ENCODE measurements at places on chromosomes 11 and 22.

GRCh38 chr22:44622147-44622427 is 79.9 kb upstream of the PRR5 start:
- DNase-seq, result no peak

GRCh38 chr11:7020183-7020917 is at the start of the genes NLRP14 and ZNF214:
Gene NLRP14, plus strand, starts transcription at chr11:7020479. Its CDS starts 18,108 bp downstream, at chr11:7038587.
Gene ZNF214, minus strand, starts transcription at chr11:7020346. Its CDS starts 17,511 bp downstream, at chr11:7002835.
- DNase-seq, result peak; percentile 96

GRCh38 chr11:75386942-75387630 is 12.2 kb upstream of the RPS3 start:
- no peak for DNase-seq

- no peak for DNase-seq
Observed at GRCh38 chr11:117941976-117942654, 12.9 kb upstream of the TMPRSS13 start.

DNA sequence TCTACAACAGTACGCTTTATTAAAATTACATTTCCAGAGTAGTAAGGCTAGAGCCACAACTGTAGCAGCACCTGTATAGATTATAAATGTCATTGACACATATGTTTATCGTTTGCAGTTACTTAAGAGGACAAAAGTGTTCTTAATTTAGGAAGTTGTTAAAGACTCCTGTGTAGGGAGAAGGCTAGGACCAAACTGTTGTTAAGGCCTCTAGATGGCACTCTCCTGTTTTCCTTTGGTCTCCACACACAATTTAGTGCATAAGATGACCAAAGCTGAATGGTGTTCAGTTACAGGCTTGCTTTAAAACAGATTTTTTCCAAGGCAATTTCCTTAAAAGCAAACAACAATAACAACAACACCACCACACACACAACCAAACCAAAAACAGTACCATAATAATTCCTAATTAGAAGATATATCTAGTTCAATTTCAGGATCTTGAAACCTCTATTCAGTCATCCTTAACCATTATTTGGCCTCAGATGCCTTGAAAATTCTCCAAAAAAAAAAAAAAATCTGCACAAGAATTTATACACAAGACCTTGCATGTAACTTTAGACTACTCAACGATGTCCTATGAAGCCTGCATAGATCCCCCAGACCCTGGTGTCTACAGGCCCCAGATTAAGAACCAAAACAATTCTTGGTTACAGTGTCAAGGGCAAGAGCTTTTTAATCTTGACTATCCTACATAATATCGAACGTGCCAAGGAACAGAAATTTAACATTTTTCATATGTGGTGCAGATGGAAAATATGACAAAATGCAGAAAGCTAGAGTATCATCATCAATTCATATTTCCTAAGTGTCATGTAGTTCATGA is 42.6 kb upstream of the APOA1 start:
- peak; percentile 33 for DNase-seq

- no peak for DNase-seq
Observed at GRCh38 chr11:108364159-108364558, 103.2 kb downstream of the C11orf65 start.

GRCh38 chr11:393219-394033 is 583 bp upstream of the PKP3 start:
- no peak for DNase-seq

- no peak for DNase-seq
Observed at GRCh38 chr11:60378354-60378753, at the start of gene MS4A7. Gene MS4A7, plus strand, starts transcription at chr11:60378532. Its CDS starts 4,610 bp downstream, at chr11:60383142.

DNA sequence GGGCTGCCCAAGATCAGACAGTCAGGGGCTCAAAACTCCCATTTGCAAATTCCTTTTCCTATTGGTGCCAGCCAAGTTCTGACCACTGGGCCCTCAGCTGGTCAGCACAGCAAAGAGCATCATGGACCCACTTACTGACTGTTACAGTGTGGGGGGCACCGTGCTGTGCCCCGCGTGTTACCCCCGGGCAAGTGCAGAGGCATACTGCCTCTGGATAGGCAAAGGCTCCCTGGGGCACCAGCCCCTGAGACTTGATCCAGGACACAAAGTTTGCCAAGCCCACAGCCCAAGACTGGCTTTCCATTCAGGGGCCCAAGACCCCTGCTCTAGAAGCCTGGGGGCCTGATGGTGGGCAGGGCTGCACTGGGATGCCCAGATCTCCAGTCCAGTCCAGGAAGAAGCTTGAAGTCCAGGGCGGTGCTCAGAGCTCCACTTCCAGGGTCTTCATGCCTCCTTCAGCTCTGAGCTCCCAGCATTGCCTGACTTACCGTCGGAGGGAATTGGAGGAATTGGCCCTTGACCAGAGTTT is 6.6 kb downstream of the LRRC32 start:
- no peak for DNase-seq

- DNase-seq, result peak; percentile 34
Observed at GRCh38 chr22:40898850-40899357, 37.0 kb upstream of the DNAJB7 start.

DNA sequence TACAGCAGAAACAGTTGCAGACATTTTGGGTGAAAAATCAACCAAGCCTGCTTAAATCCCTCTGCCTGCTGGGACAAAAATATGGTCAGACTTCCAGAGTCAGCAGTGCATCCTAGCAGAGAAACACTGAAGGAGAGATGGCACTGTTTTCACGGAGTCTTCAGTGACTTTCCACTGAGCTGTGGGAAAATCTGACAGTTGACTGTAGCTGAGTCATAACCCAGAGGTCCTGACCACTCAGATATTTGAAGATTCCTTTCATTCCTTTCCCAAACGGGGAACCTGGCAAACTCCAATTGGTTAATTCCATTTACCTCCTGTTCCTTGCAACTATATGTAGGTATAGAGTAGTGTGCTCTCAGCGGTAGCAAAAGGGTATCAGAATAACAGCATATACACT is 20.9 kb upstream of the UPB1 start:
- no peak for DNase-seq

DNA sequence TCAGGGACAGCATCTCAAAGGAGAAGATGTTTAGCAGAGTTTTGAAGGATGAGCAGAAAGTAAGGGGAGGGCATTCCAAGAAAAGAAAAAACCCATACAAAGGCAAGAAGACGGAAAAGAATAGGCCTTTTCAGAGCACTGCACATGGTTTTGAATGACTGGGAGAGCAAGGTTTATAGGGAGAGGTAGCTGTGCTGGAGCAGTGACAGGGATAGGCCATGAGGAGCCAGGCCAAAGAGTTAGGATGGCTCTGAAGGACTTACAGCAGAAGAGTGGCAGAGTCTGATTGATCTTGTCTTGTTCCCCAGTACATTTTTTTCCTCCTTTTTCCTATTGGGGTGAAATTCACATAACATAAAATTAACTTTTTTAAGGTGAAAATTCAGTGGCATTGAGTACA is 55.8 kb upstream of the PAK1 start:
- DNase-seq, result no peak

GRCh38 chr11:116641561-116642045 is 131.2 kb downstream of the BUD13 start:
- peak; percentile 15 for DNase-seq

DNA sequence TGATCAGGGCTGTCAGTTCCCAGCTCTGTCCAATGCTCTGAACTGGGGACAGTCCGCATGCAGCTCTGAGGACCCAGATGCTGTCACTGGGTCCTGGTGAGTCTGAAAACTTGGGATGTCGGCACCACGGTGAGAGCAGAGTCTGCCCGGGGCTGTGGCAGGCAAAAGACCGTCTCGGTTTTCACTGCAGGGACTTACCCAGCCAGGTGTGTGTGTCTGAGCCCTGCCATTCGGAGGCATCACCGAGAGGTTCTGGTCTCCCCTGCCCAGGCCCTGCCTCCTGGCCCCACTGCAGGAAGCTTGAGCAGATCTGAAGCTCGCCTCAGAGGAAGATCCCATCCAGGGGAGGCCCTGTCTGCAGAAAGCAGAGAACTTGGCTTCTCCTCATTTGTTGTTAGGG is 5.2 kb downstream of the TP53AIP1 start:
- no peak for DNase-seq

DNA sequence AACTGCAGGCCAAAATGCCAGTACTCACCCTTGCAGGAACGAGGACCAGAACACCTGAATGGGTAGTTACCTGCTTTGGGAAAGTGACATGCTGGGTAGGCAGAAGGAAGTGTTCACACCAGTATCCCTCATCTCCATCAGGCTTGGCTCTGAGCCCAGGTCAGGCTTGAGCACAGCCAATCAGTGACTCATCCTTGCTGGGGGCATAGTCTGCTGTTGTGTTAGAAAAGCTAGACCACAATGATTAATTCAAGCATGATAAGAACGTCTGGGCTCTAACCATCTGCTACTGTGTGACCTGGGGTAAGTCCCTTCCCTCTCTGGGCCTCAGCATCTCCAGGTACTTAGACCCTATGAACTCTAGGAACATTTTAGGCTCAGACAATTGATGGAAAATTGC is 450.4 kb downstream of the MIAT start:
- no peak for DNase-seq

DNA sequence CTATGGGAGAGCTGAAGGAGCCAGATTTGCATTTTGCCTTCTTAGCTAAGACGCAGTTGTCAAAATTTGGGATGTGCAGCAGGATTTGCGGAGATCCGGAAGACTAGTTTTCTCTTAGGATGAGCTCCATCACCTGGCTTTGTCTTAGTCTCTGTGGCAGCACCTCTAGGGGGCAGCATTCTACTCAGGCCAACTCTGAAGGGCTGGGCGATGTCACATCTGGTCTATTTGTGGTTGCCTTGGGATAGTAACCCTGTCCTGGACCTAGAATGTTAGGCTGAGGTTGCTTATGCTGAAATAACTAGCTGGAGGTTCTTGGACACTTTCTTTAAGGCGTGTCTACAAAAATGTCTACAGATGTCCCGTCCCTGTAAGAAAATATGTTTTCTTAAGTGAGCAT is 116.2 kb downstream of the FAT3 start:
- DNase-seq, result no peak

DNA sequence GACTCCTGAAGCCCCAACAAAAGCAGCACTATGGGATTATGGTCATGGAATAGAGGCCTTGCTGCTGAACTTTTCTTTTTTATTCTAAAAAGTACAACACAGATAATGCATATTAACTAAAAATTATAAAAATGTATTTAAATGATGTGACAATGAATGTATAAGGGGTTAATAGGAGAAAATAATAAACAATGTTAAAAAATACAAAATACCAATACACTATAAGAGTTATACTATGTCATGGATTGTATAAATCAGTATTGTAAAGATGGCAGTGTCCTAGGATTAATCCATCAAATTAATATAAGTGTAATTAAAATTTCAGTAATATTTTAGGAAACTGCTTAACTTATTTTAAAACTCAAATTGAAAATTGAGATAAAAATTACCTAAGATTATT is 58.3 kb upstream of the TOP3B start:
- DNase-seq, result no peak

- no peak for DNase-seq
Observed at GRCh38 chr11:44766972-44767278, 40.2 kb downstream of the TSPAN18 start.

DNA sequence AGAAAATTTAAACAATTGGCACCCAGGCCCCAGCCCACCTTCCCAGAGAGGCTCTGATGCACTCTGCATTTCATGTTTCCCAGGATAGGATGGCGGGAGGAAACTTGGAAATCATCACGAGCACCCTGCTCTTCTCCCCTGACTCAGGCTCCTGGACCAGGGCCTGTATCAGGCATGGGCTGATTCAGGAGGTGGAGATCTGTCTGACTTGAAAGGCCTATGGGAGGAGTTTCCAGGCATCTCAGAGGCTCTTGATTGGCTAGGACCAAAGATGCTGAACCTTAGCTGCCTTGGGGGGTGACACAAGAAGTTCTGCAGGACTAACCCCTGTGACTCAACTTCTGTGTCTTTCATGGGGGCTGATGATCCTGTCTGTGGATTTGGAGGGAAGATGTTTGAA is 106.2 kb downstream of the PKNOX2 start:
- no peak for DNase-seq

GRCh38 chr11:45919806-45920530 is 2.3 kb upstream of the PEX16 start:
- DNase-seq, result no peak

DNA sequence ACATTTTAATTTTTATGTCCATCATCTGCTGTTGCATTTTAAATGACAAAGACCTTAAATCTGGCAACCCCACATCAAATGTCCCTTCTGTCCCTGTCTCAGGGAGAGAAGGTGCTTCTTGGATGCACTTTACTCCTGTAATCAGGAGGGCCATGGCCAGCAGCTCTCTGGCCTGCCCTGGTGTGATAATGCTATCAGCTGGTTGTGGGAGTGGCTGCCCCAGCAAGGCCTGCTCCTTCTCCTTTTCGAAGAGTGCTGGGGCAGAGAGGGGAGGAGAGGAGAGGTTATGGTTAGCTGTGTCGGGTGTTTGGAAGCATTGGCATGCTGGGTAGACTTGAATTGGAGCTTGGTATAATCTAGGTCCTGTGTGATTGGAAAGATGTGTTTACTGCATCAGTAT is 12.8 kb downstream of the TNRC6B start:
- no peak for DNase-seq

DNA sequence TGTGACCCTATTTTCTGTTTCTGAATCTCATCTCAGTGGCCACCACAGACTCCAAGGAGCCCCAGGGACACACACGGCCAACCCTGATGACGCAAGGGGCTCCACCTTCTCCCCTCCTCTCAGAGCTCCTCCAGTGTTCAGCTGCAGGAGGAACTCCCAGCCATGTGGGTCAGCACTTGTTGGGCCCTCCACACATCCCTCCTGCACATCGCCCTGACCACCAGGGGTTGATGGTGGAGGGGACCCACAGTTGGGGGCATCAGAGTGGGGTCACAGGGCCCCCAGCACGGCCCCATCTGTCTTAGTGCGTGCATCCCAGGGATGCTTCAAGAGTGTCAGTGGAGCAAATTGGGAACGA is 499.6 kb downstream of the BRD1 start:
- no peak for DNase-seq

DNA sequence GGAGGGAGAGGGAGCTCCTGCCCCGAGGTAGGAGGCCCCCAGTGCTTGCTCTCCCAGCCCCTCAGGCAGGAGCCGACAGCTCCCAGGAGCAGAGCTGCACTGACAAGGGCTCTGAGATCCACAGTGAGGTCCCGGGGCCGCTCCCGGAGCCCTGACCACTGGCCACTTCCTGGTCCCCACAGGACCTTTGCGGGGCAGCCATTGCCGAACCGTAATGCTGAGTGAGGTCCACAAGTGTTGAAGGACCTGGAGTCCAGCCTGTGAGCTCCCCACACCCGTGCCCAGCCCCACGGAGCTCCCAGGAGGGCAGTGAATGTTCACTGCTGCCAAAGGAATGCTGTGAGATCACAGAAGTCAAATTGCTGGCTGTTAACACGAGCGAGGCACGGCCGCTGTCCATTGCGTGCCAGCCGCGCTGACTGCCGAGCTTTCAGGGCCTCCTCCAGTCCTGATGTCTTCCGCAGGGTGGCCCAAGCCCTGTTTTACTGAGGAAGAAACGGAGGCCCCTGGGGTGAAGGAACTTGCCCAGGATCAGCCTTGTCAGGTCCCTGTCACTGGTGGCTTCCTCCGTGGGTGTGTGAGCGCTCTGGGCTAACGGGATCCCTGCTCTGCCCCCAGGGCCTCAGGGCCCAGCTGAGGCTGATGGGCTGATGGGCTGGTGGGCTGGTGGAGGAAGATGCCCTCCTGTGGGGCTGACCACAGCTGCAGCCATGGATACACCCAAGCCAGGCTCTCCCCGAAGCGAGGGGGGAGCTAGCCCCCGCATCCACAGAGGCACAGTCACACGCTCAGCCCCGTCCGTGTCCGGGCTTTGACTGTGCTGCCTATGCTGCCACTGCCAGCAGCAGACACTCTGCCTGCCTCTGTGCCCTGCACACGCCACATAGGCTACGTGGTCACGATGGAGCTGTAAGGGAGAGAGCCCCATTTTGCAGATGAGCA is 70.8 kb downstream of the WNT7B start:
- DNase-seq, result peak; percentile 52

Data from right lung (tissue), 10 donors.